ENCODE measurements at places on chromosomes 3 and 15.

DNA sequence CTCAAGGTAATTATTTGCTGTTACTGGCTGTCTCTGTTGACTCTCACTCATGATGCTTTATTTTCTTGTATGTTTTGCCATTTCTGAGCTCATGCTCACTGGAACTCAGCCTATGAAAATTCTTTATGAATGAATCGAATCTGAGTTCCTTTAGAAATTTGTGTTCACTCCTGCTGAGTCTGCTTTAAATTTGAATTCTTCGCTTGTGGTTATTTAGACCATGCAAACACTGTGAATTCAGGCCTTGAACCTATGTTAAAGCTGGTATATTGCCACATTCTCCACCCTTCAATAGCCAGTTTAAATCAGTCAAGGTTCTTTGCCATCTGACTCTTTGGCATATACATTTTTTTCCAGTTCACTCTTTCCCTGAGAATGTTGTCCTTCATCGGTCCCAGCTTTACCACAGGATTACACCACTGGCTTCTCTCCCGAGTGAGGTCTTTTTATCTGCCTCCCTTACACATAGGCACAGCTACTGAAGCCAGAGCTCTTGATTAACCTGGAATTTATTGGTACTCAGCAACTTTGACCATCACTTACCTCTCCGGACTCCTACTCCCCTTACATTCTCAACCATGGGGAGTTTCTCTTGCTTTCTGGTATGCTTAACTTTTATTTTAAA lies 400.6 kb downstream of the VPS13C start:
- DNase-seq, result no peak

DNA sequence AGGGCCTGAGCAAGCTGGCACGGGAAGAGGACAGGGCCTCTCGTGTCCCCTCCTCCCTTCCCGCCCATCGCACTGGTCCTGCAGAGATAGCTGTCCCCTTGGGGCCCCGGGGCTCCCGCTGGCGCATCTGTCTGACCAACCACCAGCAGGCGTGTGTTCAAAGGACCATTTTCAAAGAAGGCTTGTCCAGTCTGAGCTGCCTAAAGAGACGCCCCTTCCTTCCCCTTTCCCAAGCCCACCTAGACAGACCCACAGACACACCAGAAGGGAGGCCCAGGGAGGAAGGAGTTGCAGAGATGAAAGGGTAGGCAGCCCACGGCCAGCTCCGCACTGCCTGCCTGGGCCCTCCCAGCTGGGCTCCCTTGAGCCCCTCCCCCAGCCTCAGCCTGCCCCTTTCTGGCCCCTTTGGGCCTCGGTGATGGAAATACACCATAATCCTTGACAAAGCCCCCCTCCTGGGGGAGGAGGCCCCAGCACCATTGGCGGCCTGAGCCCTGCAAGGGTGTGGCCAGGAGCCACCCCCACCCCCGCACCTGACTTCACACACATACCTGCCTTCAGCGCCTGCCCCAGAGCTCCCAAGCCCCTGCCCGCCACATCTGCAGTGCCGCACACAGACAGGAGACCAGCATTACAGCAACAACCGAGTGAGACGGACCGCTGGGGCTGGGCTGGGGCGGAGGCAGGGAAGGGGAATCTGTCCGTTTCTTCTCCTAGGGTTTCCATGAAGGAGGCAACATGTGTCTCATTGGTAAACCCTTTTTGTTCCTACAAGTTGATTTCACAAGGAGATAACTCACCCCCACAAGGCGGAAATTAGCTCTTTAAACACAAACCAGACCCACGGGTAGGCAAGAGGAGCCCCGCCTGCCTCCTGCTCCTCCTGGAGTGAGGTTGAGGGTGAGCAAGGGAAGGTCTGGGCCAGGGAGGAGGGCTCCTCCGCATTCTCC lies at the start of gene STRA6:
Gene STRA6, minus strand, starts transcription at position 336 of the 950 bp plus-strand sequence. CDS start 520 bp downstream, outside the sequence.
- DNase-seq, result no peak

DNA sequence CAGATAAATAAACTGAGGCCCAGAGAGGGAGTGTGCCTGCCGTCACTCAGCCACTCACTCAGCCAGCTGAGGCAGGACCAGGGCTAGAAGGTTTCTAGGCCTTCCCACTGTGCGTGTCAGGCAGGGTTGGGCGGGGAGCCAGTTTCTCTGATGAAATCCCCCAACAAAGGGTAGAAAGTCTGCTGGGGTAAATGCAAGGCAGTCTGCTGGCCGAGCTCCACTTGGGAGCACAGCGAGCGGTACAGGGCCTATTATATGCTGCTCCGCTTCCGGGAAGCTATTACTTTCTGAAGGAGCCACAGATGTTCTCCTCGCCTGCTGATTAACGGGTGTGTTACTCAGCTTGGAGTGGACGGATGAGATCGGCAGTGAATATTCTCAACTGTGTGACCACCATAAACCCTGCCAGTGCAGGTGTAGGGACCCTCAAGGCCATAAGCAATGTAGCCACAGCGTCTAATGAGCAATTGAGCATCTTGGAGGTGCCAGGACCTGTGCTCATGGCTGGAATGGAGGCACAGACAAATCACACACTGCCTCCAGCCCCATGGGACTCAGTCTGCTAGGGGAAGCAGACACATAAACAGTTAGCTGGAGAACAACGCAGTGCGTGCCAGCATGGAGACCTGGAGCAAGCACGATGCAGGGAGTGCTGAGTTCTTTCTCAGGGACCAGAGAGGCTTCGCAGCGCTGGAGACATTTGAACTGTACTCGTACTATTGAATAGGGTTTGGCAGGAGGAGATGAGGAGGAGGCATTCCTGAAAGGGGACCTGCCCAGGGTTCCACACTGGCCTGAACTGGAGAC lies 42.1 kb downstream of the CORO2B start:
- DNase-seq, result no peak

DNA sequence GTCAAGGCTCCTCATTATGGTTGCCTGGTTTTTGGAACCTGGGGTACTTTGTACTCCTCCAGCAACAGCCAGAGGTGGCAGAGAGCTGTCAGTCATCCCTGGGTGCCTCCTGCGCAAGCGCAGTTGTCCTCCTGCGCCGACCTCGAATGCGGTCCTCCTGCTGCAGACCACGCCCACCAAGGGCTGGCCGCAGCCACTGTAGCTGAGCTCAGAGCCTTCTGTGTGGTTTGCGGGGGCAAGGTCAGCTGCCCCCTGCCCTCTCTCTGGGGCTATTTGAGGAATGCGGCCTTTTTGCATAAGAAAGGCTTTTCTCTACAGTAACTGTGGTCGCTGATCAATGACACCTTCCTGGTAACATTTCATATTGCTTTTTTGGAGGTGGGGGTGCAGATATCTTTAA lies 131.3 kb upstream of the SNRPN start:
- no peak for DNase-seq

DNA sequence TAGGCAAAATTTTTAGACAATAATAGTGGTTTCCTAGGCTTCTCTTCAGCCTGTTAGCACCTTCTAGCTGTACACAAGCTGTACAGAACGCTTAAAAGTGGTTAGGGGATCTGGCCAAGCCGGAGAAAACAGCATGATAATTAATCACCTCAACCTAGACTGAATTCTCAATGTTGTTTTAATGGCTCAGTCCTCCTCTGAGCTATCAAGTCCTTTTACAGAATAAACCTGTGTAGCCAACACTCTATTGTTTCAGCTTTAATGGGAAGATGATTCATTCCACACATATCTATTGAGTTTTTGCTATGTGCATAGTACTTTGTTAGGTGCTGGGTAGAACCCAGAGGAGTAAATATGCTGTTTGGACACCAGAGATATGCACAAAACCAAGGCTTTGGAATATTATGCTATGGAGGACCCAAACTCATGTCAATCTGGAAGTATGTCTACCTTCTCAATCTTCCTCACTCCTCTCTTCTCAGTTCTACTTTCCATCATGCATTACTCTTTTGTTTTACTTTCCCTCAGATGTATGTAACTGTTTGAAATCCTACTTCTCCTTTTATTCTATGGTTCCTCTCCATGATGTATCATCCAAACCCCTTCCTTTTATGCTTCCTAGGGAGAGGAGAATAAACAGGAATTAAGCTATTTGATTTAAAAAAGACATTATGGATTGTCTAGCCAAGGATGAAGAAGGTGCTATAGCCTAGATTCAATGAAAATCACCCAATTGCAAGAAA lies 27.6 kb upstream of the UBE2E2 start:
- DNase-seq, result no peak

- DNase-seq, result no peak
These were observed 369.8 kb downstream of the SV2B start for GRCh38 chr15:91469632-91470567.

DNA sequence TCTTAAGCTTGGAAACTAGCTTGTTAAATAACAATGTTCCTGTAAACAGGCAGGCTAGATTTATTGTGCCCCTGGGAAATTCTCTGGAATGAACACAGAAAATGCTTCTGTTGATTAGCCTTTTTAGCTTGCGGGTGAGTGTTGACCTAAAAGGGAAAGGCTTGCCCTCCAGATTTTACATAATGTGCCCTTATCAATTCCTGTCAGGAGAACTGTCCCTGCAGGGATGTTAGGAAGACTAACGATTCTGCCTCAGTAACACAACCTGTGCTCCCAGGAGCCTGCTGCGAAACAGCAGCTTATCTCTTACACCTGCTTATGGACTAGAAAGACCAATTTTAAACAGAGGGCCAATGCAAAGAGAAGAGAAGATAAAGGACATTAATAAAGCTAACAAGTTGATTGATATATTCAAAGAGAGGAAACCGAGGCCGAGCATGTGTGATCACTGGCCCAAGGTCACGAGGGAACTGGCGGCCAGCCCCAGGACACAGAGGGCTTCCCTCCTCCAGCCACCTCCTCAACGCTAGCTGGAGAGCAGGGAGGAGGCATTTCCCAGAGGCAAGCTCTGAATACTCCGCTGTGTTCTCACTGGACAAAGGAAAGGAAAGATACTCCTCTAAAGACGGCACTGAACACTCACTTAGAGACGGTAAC lies 48.4 kb upstream of the TJP1 start:
- no peak for DNase-seq

DNA sequence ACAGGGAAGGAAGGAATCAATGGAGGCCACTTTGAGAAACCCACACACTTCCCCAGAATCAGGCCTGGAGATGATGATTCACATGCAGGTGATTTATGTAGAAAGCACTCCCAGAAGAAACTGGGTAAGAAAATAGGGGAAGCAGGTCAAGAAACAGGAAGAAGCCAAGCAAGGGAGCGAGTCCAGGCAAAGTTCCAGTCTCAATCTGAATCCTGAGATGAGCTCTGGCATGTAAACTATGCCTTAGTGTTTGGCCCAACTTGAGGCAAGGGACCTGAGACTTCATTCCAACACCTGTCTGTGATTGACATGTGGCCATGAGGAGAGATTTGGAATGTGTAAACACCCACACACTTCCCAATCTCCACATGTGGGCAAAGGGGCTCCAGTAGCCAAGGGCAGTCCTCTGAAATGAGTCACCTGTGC lies 61.6 kb upstream of the CTNNB1 start:
- DNase-seq, result no peak

DNA sequence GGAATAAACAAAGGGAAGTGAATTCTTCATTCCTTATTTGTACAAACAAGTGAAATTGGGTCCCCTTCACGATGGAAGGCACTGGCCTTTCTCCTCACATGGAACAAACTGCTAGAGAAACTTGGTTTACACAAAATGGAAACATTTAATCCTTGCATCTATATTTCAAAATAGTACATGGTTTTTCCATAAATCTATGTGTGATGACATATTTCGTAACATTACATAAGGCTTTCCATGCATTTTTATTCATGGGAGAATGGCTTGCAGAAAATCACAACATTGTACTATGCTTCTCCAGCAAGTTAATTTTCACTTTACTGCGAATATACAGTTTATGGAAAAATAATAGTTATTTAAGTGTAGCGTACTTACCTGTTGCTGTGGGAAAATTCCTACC lies 81.0 kb upstream of the CDIN1 start:
- DNase-seq, result no peak

- DNase-seq, result no peak
These were observed 12.6 kb downstream of the KAT2B start for GRCh38 chr3:20052851-20053250.

- DNase-seq, result no peak
These were observed 43.9 kb upstream of the GOLGA8J start for GRCh38 chr15:30038667-30039523.

GRCh38 chr3:170085396-170085795 lies 47.6 kb downstream of the GPR160 start:
- no peak for DNase-seq

- DNase-seq, result no peak
These were observed 35.0 kb downstream of the PLOD2 start for GRCh38 chr3:146125951-146126350.

GRCh38 chr3:184562878-184563560 lies 1.4 kb downstream of the EPHB3 start:
- DNase-seq, result no peak

- DNase-seq, result peak; percentile 21
These were observed 4.6 kb upstream of the VGLL3 start for GRCh38 chr3:86995537-86995936.

DNA sequence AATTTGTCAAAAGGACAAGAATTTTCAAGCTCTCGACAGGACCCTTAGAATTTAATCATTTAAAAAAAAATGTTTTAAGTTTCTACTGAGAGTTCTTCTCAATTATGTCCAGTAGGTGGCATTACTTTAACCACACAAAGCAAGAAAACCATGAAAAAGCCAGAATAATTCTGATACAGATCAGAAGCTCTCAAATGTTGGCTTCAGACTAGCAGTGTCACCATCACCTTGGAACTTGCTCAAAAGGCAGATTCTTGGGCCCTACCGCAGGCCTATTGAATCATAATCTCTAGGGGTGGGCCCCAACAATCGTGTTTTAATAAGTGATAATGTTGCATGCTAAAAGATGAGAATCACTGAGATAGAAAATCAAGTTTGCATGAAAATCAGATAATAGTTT lies 99.5 kb upstream of the KCNMB2 start:
- peak; percentile 16 for DNase-seq

- DNase-seq, result no peak
These were observed 2.1 kb upstream of the CCDC33 start for GRCh38 chr15:74233851-74234597.

GRCh38 chr3:36457667-36458066 lies 77.4 kb downstream of the STAC start:
- DNase-seq, result no peak

- no peak for DNase-seq
These were observed 472.2 kb downstream of the MCTP2 start for GRCh38 chr15:94703596-94703995.

DNA sequence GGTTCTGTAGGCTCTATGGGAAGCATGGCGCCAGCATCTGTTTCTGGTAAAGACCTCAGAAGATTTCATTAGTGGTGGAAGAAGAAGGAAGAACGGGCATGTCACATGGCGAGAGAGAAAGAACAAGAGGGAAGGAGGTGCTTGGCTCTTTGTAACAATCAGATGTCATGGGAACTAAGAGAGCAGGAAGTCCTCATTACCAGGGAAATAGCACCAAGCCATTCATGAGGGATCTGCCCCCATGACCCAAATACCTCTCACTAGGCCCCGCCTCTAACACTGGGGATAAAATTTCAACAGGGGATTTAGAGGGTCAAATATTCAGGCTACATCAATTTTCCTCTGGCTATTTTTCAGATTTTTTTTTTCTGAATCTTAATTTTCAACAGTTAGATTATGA lies 954.3 kb downstream of the SQOR start:
- no peak for DNase-seq

GRCh38 chr3:178545337-178545736 lies 9.1 kb downstream of the KCNMB2 start:
- DNase-seq, result no peak

GRCh38 chr3:109363634-109364033 lies 26.3 kb upstream of the DPPA4 start:
- DNase-seq, result no peak
